Posterior vena cava (tissue), 2 donors: ENCODE measurements at places on chromosomes 12 and 14. TPM values are rescaled to one million over a fixed set of nuclear protein-coding genes. Genes with fewer than 3 reads are reported as not detected.

DNA sequence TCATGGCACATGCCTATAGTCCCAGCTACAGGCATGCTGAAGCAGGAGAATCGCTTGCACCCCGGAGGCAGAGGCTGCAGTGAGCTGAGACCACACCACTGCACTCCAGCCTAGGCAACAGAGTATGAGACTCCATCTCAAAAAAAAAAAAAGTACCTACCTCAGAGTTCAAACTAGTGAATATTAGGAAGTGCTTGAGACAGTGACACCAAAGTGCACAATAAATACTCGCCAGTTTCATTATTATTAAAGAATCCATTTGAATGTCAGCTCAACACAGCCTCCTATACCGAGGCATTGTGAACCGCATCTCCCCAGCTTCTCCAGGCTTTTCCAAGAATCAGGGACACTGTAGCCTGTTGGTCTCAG, 5.0 kb downstream of the GAPDH start:
- no peak for DNase-seq

OTX2 gene
- total RNA-seq: not detected

- no peak for DNase-seq
Observed at GRCh38 chr12:102314821-102315220, 117.2 kb upstream of the PMCH start.

- no peak for DNase-seq
Observed at GRCh38 chr12:20044351-20044750, 324.0 kb upstream of the PDE3A start.

SLC6A15 gene
- 0.97 TPM for total RNA-seq

GRCh38 chr12:57770734-57771133, 1.2 kb downstream of the METTL1 start:
- no peak for DNase-seq
